DMS 273 treated with DMSO at 0.1 percent for 48 hours (cell line): ENCODE measurements at places on chromosomes 1 and 21.

DNA sequence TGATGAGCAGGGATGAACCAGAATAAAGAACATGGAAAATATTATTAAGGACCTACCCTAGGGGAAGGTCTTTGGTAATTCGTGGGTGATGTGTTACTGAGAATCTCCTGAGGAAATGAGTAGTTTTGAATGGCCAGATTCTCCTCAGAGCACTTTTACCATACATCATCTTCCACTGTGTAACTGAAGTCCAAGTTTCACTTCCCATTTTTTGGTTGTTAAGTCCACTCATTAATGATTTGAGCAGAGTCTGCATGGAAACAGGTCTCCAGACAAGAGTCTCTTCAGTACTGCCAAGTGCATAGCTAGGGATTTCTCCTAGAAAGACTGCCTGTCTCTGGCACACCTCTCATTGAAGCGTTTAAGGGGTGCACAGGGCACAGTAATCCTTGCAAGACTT is 48.7 kb upstream of the PCP4 start:
- DNase-seq, result no peak

GRCh38 chr1:220296981-220297380 is 24.7 kb upstream of the RAB3GAP2 start:
- no peak for DNase-seq

DNA sequence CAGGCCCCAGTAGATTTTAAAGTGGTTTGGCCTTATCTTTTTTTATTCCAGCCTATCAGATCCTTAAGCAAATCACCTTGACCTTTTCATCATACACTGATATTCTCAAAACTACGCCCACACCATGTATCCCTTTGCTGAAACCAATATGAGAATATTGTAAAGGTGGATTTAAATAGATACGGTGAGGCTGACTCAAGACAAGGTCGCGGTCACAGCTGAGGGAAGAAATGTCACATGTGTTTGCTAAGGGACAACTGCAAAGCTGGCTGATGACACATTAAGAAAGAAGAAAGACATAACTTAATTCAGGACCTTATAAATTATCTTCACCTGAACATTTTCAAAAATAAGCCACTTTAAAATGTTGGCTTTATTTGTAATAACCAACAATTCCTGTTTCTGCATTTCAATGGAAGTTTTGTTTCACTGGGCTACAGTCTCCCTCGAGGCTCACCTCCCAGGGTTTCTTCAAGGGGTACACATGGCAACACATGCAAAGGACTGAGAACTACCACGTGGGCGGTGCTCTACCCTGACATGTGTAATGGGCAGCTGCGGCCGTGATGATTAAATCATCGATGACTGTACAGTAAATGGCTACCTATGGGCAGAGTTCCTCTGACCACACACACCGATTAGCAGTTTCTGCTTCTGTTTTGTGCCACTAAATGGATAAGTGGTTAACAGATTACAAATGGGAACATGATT is 189.5 kb downstream of the SIPA1L2 start:
- no peak for DNase-seq

- DNase-seq, result no peak
Measured at GRCh38 chr1:116948046-116948445, 38.3 kb downstream of the PTGFRN start.

DNA sequence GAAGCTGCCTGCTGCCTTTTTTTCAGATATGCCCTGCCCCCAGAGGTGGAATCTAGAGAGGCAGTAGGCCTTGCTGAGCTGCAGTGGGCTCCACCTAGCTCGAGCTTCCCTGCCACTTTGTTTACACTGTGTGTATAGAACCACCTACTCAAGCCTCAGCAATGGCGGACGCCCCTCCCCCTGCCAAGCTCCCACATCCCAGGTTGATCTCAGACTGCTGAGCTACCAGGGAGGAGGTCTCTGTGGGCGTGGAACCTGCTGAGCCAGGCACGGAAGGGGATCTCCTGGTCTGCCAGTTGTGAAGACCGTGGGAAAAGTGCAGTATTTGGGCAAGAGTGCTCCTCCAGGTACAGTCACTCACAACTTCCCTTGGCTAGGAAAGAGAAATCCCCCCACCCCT is 65.1 kb downstream of the MSH4 start:
- DNase-seq, result no peak

- no peak for DNase-seq
Measured at GRCh38 chr1:8858112-8858668, 20.3 kb downstream of the ENO1 start.

DNA sequence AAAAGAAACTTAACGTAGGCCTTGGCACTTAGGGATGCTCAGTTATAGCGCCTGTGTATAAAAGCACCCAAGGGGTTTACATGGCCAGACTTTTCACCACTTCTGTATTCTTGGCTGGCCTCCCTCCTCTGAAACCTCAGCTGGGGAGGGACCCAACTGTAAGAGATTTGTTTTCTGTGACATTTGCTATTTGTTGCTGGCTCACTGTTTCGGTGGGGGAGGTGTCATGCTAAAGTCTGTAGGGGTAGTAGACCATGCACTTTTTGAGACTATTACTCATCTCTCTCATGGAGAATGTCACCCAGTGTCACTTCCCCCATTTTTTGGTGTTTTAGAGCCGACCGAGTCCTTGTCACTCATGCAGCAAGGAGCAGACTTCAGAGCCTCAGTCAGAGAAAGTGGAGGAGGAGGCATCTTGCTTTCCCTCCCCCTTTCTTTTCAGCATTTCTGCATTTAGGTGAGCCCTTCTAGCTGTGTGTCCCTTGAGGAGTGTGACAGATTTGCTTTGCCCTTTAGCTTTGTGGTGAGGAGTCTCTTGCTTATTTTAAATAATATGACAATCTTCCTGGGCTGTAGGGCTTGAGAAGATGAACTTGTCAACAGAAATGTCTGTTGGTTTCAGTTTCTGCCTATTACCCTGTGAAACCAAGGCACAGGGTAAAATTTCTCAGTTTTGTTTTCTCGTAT is 160.1 kb downstream of the FASLG start:
- DNase-seq, result no peak

DNA sequence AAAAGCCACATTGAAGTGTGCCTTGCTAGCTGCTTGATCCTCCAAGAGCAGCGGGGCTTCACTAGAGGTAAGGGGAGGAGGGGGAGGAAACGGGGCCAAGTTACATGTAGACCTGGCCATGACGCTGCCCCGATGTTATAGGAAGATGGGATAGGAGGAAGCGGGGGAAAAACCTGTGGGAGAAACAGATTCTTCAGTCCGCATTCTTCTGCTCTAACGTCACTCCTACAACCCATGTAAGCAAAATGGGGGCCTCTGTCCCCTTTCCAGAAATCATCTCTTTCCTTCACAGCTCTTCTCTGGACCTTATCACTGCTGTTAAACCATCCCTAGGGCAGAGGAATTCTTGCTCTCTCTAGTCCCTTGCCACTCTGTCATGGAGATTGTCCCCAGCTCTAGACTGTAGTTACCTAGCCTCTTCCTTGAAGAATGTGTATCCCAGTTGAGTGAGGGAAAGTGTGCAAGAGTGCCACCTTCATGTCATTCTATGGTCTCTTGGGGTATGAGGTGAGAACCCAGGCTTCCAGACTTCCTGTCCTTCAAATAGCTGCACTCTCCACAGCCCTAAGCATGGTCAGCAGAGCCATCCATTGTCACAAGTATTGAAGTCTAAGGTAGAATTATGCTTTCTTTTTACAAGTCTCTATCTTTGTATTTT is 11.4 kb downstream of the PLEKHO1 start:
- DNase-seq, result no peak

DNA sequence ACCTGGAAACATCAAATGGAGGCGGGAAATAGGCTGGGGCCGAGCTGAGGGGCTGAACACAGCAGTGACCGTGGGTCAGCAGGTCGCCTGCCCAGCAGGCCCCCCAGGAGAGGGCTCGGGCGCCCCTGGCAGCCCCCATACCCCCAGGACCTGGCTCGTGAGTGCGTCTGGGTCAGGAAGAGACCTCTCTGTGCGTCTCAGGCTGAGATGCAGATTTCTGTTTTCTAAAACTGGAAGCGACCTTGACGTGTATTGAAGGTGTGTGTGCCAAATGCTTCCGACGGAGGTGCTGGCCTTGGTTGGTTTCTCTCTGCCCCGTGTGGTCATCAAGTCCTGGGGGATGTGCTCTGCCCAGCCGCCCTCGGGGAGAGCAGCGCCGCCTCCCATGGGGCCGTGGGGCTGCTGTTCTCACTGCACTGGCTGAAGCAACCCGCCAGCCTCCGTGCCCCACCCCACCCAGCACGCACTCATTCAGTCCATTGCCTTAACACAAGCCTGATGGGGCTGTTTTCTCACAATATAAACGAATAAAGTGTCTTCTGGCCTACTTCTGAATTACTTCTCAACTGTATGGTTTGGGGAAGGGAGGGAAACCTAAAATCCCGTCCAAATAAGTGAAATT is 7.4 kb downstream of the PEX10 start:
- no peak for DNase-seq

DNA sequence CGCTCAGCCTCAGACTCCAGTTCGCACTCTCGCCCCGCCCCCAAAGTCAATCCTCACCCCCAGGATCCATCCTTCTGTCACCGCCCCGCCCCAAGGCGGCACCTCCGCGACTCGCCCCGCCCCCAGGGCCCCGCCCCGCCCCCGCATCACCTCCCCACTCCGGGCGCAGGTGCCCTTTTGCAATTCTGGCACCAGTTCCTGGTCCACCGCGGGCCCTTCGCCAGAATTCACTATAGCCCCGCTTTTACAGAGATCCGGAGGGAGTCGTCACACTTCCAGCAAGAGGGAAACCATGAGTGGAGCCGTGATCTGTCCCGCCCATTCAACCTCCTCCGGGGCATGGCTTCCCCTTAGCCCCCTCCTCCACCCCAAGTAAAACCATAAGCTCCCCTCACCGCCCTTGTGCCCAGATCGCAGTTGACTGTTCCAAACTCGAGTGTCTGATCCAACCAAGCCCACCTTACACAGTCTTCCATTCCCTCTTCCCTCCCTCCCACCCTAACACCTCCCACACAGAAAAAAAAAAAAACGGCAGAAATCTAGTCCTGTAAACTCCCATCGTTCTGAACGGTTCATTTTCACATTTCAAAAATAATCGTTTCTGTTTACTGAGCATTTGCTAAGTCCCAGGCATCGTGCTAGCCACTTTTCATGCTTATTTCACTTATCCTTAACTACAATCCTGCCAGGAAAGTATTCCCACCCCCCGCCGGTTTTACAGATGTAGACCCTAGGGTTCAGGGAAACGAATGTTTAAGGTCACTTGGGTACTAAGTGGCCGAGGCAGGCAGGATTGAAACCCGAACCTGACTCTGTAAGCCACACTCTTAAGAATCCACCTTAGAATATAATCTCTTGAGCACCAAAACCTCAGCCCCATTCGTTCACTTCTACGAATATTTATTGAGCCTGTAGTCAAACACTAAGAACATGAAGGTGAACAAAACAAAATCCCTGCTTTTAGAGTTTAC is 1.3 kb upstream of the DNAJC16 start:
- peak; percentile 65 for DNase-seq

DNA sequence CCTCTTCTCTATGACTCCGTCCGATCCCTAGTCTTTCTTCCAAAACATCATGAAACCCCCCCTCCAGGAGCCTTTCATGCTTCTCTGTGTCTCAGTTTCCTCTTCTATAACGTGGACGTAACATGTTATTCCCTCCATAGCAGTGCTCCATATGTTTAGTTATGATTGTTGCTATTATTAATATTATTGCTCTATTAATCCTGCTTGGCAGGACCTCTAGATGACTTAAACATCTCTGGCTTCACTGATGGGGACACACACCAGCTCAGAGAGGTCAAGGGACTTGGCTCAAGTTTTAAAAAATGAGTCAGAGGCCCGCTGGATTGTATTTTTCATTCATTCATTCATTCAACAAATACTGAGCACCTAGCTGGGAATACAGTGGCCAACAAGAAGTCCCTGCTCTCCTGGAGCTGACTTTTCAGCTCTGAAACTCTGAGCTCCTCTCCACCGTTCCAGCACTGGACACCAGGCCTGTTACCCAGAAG is 404 bp upstream of the CPLANE2 start:
- DNase-seq, result no peak

GRCh38 chr1:230943048-230943593 is 35.5 kb downstream of the TTC13 start:
- no peak for DNase-seq

- peak; percentile 31 for DNase-seq
Measured at GRCh38 chr1:95512925-95513324, 278.9 kb downstream of the RWDD3 start.

- DNase-seq, result no peak
Measured at GRCh38 chr1:113903501-113904292, 902 bp downstream of the AP4B1 start.

GRCh38 chr1:159030311-159030710 is 20.6 kb downstream of the IFI16 start:
- DNase-seq, result no peak

- no peak for DNase-seq
Measured at GRCh38 chr1:25740071-25740470, 59.9 kb upstream of the SELENON start.

DNA sequence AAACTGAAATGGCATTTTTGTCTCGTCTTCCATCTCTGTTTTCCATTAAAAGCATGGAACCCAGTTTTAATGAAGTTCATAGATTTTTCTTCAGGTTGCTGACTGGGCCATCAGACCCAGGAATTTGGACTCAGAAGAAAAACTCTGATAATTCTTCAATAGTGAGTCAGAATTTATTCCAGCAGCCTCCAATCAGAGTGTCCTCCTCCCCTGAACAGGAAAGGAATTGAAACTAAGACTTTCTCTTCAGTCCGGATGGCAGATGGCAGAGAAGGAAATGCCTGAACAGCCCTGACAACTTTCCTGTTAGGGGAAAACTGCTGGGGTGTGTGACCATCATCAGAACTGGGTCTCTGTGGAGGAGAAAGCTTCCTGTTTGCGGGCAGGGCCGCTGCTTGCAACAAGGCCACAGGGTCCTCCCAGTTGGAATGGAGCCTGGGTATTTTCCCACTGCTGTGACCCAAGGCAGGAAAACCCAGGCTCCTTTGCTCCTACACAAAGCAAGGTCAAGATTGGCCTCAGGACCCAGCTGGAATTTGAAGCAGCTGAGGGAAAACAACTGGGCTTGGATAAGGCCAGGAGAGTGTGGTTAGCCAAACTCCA is 20.7 kb downstream of the CD34 start:
- DNase-seq, result no peak

- DNase-seq, result no peak
Measured at GRCh38 chr1:244778344-244778743, 57.1 kb upstream of the COX20 start.

GRCh38 chr1:169595764-169596711 is 9.8 kb upstream of the F5 start:
- no peak for DNase-seq

GRCh38 chr1:172278478-172278877 is 142.0 kb upstream of the C1orf105 start:
- no peak for DNase-seq
